ENCODE measurements at places on chromosomes 5 and 9. TPM values are rescaled to one million over a fixed set of nuclear protein-coding genes. Genes with fewer than 3 reads are reported as not detected.

DNA sequence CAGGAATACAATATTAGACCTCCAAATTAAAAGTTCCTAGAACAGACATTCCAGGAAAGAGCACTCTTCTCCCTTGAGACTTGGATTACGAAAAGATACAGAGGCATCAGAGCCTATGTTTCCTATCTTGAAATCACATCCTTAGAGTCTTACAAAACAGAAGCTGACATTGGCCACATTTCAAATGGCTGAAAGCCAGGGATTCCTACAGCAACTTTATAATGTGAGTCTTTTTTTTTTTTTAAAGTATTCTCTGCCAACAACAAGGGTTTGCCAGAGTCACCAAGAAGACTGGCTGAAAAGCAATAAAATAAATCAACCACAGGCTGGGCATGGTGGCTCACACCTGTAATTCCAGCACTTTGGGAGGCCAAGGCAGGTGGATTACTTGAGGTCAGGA is 63.1 kb downstream of the TRPM6 start:
- DNase-seq, result no peak

The UBLCP1 gene
- 19.0 TPM for total RNA-seq

- no peak for DNase-seq
These were observed 121.8 kb downstream of the SEMA6A start for GRCh38 chr5:116452774-116453368.

- no peak for DNase-seq
These were observed 68.7 kb upstream of the HAND1 start for GRCh38 chr5:154546719-154547118.

- no peak for DNase-seq
These were observed 365.9 kb downstream of the NFIB start for GRCh38 chr9:13948037-13948436.

The GDA gene
- total RNA-seq, result not detected

DNA sequence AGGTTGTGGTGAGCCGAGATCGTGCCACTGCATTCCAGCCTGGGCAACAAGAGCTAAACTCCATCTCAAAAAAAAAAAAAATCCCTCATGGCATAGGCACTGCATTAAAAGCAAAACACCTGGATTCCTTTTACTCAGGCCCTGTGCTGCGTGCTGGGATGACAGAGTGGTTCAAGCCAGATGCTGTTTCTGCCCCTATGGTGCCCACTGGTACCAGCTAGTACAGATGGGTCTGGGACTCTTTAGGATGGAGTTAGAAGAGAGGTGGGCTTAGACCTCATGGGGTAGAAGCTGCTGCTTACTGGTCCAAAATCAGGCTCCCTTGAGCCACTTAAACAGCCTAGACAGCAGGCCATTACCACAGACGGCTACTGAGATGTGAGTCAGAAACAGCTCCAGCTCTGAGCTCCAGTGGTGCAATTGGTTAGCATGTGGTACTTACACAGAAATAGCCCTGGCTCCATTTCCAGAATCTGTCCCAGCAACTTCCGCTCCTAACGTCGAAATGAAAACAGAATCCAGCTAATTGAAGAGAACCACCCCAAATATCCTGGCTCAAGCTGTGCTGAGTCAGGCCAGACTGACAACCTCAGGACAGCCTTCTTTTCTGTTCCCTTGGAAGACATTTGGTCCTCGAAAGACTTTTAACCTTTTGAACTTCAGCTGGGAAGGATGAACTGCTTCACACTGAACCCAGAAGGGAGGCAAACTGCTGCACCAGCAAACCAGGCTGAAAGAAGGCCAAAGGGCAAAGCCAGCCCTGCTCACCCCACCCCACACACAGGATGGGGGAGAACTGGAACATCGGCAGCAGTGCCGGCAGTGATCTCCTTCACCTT is 15.5 kb downstream of the C5orf15 start:
- no peak for DNase-seq

Measured in T-helper 17 cell (primary cell).